Activated T-cell treated with anti-CD3 and anti-CD28 coated beads, Interleukin-2, amount 50 U/mL, for 4 hours (primary cell): ENCODE measurements at places on chromosomes 7 and 10.

DNA sequence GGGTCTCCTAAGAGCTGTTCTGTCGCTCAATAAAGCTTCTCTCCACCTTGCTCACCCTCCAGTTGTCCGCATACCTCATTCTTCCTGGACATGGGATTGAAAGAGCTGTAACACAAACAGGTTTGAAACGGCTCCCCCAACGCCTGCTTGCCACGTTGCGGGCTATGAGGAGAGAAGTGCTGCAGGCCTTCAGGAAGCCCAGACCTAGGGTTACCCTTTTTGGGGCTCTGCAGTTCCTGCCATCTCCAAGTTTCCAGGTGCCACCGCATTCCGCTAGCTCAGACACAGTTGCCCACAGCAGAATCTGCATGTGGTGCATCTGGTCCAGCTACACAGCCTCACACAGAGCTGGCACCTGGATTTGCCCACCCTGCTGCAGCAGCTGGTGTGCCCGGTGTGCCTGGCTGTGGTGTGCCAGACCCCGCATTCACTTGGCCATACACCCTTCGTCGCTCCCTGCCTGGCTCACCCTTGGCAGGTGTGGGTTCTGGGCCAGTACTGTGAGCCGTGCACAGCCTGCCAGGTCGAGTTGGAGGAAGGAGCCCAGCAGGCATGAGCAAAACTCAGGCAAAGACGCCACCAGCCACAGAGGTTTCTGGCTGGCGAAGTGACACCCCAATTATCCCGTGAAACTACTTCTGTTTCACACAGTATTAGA, 253.2 kb upstream of the SEMA3A start:
- DNase-seq: no peak

DNA sequence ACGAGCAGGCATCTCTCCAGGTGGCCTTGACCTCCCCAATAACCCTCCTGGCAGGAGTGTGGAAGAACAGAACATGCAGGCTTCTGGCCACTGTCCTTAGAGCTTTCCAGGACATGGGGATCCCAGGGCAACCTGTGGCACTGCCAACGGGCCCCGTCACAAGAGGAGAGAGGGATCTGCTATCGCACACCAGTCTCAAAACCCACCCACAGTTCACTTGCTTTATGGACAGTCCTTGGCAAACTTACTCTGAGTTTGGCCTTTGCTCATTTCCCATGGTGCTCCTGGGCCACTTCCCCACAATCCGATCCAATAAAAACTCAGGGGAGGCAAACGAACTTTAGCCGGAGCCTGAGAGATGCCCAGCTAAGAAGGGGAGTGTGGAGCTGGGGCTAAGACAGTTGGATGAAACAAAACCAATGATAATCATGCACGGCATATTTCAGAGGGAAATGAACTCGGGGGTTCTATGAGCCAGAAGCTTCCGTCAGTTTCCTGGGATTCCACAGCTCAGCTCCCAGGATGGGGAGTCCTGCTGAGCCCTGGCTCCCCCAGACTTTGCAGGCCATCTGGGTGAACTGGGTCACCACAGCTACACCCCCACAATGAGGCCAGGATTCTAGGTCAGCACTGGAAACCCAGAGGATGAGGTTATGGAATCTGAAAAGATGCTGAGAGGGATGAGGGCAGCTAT, 158.4 kb downstream of the NEURL1 start:
- DNase-seq: no peak

DNA sequence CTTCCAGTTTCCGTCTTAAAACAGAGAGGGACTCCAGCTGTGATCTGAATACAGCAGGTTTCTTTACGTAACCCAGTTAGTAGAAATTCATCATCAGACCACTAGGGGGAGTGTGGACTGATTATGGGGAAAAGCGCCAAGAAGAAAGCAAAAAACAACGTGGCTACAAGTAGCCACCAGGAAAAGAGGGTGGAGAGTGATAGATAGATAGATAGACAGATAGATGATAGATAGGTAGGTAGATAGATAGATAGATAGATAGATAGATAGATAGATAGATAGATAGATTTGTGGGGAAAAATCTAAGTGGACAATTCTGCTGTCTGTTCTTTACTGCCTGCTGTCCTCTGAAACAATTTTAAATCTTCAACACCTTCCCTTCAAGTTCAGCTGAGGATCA, 12.7 kb upstream of the AKR1B10 start:
- no peak for DNase-seq

DNA sequence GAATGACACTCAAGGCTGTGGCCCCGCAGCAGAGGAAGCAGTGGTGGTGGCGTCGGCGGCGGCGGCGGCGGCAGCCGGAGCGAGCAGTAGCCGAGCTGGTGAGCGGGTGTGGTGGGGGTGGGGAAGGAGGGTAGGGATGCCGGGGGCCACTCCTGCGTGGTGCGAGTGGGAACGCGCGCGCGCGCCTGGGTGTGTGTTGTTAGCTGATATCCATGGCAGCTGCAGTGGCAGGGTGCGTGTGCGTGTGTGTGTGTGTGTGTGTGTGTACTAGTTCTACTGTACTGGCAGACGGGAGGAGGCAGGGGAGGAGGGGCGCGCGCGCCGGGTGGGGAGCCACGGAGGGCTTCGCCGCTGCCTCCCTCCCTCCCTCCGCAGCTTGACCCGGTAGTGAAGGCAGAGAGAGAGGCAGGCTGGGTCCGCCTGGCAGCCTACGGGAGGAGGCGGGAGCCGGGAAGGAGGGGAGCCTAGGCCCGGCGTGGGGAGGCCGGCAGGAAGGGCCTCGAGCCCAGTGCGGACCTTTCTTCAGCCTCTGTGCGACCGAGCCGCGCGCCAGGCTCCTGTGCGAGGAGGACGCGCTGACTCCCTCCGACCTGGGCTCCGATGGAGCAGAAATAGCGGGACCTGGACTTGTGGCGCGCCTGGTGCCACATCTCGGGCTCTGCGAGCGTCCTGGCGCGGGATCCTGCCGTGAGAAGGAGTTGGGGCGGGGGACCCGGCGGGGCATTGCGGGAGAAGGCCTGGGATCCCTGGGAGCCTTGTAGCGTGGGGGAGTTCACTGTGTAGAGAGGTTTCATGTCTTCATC, at the start of gene MAGI2:
Gene MAGI2 (minus strand): TSS at position 110 of the 803 bp plus-strand sequence. CDS start 347 bp downstream, outside the sequence.
- DNase-seq: no peak

DNA sequence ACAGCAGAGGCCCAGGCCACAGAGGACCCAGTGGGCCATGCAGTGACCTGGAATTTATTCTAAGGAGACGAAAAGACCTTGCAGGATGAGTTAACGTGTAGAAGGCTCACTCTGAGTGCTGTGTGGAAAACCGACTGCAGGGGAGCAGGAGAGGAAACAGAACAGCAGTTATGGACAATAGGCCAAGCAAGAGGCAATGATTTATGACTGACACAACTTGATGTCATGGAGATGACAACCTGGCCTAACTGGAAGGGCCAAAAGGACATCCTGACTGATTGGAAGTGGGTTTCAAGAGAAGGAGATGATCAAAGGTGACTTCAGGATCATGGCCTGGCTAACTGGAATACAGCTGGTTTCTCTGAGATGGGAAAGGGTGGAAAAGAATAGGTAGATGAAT, 70.2 kb upstream of the RAPGEF5 start:
- no peak for DNase-seq

DNA sequence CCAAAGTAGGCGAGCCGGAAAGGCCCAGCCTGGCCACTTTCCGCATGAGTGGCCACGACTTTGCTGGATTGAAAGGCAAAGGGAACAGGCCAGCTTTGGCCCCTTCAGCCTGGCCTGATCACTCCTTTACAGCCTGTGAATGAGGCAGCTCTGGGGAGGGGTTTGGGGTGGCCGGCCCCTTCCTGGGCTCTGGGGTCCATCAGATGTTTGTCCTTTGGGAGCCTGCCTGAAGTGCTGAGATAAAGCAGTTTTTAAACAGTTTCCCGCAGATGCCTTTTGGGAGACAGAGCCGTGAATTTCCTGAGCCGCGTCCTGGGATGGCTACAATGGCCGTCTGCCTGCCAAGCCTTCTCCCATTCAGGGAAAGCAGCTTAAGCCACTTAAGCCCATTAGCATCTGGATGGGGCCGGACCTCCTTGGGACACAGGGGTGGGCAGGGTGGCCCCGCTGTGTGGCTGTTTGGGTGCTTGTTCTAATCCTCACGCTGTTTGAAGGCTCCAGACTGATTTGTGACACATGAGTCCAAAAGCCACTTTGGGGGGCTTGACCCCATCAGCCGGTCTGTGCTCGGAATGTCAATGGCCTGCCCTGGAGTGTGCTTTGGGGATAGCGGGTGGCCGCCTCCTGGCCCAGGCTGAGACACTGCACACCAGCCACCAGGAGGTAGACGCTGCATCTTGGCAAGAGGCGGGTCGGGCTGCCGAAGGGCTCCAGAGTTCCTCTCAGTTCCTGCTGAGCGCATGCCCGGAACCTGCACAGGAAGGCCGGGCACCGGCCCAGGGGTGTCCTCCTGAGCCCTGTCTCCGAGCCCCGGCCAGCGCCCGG, 38.9 kb downstream of the NKX6-2 start:
- no peak for DNase-seq

- DNase-seq: no peak
Observed at GRCh38 chr7:184294-185264, 7.8 kb upstream of the FAM20C start.

- no peak for DNase-seq
Observed at GRCh38 chr10:72567421-72567820, 58.5 kb downstream of the MICU1 start.

GRCh38 chr10:44195112-44196007, 189.5 kb downstream of the CXCL12 start:
- DNase-seq: no peak

DNA sequence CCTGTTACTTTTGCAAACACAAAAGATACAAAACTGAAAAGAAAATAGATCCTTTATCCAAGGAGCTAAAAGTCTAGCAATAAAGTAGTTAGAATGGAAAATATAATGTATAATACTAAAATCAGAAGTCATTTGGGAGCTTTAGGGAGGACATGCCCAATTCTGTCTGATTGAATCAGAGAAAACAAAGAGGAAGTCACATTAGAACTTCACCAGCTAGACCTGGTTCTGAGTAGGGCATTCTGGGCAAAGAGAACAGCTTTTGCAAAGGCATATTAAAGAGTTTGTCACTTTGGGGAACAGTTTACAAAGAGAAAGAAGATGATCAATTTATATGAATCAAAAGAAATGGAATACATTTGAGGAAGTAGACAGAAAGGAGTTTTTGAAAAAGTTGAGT, 107.0 kb upstream of the PRSS1 start:
- no peak for DNase-seq

GRCh38 chr10:117734731-117735405, 192.3 kb downstream of the EMX2 start:
- no peak for DNase-seq

DNA sequence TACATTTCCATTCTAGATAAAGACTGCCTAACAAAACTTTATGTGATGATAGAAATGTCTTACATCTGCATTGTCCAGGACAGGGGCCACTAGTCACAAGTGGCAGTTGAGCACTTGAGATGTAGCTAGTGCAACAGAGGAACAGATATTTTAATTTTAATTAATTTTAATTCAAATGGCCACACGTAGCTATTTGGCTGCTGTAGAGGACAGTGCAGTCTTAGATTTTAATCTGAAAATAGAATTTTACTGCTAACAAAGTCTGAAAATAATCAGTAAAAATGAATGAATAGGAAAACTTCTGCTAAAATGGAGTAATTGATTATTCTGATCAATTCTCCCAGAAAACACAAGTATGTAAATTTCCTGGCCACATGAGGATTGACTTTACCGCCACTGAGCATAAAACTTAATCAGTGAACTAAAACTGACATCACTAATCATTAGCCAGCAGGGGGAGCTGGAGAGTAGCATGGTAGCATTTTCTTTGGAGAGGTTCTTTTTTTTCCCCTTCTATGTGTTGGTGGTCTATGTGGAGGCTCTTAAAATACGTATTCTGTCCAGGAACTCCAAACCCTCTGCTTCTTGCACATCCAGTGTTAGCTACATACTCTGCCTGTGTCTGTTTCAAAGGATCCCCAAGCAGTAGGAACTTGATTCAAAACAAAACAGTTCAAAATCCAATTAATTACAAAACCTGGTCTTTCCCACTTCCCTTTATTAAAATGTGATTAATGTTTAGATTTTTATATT, 52.1 kb downstream of the TSPAN12 start:
- DNase-seq: peak; percentile 35

- no peak for DNase-seq
Observed at GRCh38 chr7:115113776-115114175, 191.9 kb downstream of the MDFIC start.

DNA sequence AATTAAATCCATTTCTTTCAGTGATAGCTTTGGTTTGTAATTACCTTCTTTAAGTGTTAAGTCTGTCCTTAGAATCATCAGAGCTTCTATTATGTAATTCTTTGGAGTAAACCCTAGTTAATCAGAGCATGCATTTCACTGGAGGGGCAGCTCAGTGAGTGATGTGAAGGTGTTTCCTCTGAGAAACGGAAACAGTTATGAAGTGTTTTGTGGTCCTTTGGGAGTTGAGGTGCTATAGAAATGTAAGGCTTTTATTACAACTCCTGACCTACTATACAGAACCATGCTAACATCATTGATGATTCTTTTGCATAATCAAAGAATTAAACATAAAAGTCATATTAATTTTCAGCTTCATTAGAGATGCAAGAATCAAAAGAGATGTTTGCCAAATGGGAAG, 141.5 kb downstream of the EXOC4 start:
- DNase-seq: no peak

DNA sequence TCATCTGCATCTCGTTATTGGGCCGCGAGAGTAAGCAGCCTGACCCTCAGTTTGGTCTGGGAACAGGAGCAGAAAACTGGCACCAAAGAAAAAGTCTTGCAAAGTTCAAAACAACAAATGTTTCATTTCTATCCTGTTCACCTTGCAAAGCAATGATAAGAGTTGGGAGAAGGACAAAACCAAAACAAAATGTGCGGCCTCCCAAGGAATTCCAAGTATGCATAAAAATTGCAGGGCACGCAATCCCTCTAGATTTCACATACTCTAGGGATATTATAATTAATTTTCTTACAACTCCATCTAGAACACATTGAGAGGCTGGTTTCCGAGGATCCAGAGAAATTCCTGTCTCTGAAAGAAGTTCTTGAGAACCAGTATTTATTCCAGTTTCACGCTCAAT, 20.1 kb downstream of the CHUK start:
- DNase-seq: no peak

DNA sequence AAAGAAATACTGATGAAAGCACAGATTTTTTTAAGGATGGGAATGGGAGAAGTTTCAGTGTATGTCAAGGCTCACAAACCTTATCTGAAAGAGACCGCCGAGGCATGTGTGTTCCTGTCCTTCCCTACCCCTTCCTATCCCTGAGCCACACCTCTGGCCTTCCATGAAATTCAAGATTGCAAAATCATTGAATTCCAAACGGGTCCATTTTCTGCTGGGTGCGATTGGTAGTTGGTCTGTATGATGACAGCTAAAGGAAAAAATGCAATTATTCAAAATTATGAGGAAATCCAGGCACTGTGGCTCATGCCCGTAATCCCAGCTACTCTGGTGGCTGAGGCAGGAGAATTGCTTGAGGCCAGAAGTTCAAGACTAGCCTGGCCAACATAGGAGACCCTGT, 170.1 kb downstream of the ARHGAP12 start:
- no peak for DNase-seq

- DNase-seq: no peak
Observed at GRCh38 chr10:6271663-6272062, 68.9 kb downstream of the PFKFB3 start.

- DNase-seq: no peak
Observed at GRCh38 chr10:82213784-82214183, 338.8 kb downstream of the NRG3 start.

- no peak for DNase-seq
Observed at GRCh38 chr10:29888321-29888720, 171.1 kb downstream of the JCAD start.
